Astrocyte of the cerebellum (primary cell): ENCODE measurements at places on chromosomes 13 and 19.

DNA sequence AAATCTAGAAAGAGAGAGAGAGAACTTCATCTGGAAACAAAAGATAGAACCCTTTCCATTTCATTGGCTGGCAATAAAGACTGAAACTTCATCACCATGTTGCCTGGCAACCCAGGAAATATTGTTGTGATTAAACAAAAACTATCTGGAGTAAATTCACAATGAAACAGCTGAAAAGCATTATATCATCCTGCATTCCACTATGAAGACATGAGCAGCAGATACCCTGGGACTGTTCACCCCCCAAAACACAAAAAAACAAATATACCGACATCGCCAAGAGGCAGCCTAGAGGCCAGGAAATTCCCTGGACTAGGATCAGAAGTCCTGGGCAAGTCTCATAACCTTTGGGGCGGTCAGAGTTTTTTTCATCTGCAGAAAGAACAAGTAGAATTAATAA lies 158.3 kb downstream of the FOXO1 start:
- peak; percentile 32 for DNase-seq

DNA sequence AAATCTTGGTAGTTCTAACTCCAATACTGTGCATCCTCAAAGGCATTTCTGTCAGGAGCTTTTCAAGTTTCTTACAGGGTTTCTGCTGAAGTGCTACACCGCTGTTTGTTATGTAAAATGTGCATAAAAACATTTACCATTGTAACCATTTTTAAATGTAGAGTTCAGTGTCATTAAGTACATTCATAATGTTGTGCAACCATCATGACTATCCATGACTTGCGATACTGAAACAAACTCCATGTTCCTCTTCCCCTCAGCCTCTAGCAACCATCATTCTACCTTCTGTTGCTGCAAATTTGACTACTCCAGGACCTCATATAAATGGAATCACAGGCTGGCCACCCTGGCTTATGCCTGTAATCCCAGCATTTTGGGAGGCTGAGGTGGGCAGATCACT lies 14.4 kb upstream of the SLC25A42 start:
- DNase-seq, result no peak

DNA sequence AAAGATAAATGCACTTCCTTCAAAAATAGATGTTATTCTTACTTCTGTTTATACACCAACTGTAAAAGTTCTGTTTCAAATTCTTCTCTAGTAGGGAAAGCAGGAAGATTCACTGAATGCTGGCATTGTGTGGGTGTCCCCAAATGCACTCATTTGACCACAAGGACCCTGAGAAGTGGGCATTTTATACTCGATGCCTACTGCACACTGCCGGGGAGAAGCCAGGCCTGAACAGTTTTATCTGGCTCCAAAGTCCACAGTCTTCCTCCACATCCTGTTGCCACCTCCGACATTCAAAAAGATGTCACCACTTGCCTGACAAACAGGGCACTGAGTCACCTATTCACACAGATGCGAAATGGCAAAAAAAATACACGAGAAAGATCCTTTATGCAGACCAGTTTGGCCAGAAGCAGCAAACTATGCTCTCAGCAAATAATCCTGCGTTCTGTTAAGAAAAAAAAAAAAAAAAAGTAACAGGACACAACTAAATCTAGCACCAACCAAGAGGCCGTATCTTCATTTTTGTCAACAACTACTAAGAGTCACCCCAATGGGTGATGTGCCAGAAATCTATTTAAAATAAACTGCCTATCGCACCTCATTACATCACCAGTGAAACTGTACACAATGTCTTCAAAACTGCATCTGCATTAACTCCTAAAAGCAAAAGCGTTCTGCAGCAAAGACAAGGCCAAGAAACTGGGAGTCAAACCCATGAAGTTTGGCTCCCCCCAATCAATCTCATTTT lies 6.2 kb downstream of the ZC3H4 start:
- no peak for DNase-seq

- DNase-seq, result no peak
Measured at GRCh38 chr19:40990972-40991381, at the start of gene CYP2B6. Gene CYP2B6, plus strand, starts transcription at chr19:40991282. Its CDS starts 24 bp downstream, at chr19:40991306.

DNA sequence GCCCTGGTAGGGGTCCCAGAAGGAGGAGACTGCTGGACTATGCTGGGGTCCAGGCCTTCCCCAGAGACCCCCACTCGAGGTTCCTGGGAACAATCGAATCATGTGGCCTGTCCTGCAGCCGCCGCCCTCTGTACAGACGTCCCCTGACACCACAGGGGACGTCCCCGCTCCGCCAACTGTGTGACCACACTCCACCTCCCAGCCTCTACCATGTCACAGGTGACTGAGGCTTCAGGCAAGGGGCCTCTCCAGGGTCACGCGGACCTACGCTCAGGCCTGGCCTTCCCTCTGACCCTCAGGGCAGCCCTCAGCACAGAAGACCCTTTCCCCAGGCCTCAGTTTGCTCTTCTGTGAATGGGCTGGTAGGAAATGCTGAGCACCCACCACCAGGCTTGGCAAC lies 13.1 kb upstream of the TMEM161A start:
- no peak for DNase-seq

- DNase-seq, result no peak
Measured at GRCh38 chr13:32659736-32660135, 73.5 kb downstream of the PDS5B start.

GRCh38 chr13:113732176-113732960 lies 26.7 kb upstream of the TMEM255B start:
- no peak for DNase-seq

DNA sequence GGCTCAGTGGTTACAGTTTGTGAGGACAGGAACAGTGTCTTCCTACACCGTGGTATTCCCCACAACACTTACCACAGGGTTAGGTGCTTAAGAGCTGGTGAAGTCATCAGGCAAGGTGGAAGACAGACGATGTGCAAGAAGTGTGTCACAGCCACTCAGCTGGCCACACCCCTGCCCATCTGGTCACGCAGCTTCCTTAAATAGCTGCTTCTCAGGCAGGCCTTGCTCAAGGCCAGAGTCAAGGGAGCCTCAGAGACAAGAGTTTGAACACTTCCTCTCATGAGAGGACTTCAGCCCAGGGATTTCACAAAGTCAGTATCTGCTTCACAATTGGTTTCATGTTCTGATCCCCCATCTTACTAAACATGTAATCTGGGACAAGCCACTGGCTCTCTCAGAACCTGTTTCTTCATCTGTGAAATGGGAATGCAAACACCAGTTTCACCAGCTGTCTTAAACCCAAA lies 80.3 kb upstream of the FRY start:
- no peak for DNase-seq

GRCh38 chr13:110592665-110593064 lies 22.7 kb upstream of the NAXD start:
- no peak for DNase-seq

- DNase-seq, result no peak
Measured at GRCh38 chr19:29476528-29476927, 49.3 kb upstream of the VSTM2B start.

DNA sequence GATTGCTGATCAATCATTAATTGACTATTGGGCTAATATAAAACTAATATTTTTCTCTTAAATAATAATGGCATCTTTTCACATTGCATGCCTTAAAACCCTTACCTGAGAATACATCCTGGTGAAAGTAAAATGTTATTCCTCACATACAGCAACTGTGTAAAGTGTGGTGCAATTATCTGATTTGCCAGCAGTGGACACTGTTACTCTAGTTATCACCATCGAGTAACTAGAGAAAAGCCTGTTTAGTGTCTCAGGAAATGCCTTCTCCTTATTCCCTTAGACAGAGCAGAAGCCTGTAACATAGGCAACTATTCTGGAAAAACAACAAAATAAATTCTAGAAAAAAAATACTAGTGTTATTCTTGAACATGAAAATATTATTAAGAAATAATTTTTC lies 459.8 kb downstream of the FGF14 start:
- DNase-seq, result peak; percentile 53

DNA sequence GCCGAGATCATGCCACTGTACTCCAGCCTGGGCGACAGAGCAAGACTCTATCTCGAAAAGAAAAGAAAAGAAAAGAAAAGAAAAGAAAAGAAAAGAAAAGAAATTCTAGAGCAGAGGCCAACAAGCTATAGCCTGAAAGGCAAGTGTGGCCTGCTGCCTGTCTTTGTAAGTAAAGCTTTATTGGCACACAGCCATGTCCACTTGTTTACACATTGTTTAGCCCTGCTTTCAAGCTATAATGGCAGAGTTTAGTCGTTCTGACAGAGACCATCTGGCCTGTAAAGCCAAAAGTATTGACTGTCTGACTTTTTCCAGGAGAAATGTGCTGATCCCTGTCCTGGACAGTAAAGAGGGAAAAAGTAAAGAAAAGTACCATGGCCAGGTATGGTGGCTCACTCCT lies 18.3 kb downstream of the NWD1 start:
- DNase-seq, result no peak

GRCh38 chr13:92164822-92165221 lies 766.4 kb downstream of the GPC5 start:
- DNase-seq, result no peak

GRCh38 chr13:114212158-114212495 lies 22.6 kb upstream of the CDC16 start:
- DNase-seq, result no peak

- DNase-seq, result no peak
Measured at GRCh38 chr19:3671680-3672574, 28.3 kb downstream of the PIP5K1C start.

DNA sequence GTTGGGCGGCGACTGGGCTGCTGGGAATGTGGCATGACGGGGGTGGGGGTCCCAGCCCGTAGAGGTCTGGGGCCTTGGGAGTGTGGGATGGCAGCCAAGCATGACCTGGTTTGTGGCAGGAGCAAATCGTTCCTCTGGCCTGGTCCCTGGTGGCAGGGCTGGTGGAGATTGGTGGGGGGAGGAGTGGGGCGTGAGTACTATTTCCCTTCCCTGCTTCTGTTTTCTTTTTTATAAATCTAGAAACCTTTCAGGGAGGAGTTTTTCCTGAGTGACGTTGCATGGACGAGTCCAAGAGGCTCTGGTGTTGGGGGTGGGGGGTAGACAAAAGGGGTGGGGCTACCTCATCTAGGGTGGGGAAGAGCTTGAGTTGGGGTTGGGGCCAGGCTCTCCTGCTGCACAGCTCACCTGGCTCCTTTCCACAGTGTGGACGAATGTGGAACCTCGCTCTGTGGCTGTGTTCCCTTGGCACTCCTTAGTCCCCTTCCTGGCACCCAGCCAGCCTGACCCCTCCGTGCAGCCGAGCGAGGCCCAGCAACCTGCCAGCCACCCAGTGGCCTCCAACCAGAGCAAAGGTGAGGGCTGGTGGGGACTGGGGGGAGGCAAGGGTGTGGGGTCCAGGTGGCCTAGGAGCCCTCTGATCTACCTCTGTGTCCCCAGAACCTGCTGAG lies 15.4 kb upstream of the PRR19 start:
- DNase-seq, result no peak

DNA sequence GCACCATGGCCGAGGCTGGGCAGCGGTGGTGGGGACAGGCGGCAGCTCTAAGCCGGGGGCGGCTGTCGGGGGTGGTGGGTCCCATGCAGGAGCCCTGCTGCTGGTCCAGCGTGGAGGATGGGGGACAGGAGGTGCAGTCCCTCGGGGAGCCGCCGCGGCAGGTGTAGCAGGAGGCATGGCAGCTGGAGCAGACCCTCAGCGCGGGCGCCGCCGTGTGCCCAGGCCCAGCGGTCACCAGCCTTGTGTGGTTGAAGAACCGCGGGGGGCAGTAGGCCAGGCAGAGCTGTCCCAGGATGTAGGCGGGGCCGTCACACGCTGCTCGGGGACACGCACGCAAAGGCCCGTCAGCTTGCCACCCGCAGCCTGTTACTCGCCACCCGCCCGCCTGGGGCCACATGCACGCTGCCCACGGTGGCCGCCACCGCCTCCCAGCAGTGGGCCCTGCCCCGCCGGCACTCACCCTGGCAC lies 2.9 kb upstream of the C19orf25 start:
- DNase-seq, result no peak

DNA sequence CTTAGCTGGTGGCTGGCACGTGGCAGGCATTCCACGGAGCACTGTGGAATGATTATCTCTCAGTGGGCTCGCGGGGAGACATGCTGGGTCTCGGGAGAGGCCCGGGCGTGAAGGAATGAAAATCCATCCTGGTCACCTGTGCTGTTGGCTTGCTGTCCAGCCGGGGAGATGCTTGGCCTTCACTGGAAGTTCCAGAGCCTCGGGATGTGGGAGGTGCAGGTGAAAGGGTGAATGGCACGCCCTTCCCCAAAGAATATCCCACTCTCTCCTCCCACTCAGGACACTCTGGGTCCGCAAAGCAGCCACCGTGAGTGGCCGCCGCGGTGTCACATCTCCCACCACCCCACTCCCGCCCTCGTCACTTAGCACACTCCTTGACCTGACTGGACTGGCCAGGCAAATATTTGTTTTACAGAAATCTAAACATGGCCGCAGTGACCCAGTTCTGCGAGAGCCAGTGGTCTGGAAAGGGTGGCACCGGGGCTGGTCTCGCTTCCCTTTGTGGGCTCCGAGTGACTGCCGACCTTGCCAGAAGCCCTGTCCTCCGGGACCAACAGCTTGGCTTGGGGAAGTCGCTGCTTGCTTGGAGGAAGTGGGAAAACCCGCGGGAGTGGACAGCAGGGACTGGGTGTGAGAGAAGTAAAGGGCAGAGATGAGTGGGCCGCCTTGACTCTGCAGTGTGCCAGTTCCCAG lies 8.0 kb downstream of the DPP9 start:
- no peak for DNase-seq

DNA sequence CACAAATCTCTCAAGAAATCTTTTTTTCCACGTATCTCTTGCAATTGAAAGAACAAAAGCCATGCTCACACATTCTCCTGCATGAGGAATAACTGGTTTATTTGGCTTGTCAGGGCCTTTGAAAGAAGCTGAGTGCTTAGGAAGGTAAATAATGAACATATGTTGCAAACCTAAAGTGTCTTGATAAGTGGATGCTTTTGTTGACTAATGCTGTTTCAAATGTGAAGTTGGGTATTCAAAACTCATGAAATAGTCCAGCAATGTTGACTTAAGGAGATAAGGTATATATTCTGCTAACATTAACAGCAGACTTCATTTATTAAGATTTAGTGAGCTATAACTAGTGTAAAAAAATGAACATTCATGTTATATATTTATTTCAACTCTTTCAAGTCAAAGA lies 1792.7 kb upstream of the MIR17HG start:
- no peak for DNase-seq

- no peak for DNase-seq
Measured at GRCh38 chr13:45933203-45933908, 81.8 kb upstream of the SIAH3 start.

- DNase-seq, result no peak
Measured at GRCh38 chr19:33055718-33056117, 9.0 kb downstream of the RHPN2 start.

- DNase-seq, result no peak
Measured at GRCh38 chr13:77390391-77390790, 63.5 kb upstream of the MYCBP2 start.

GRCh38 chr19:23345838-23346237 lies 49.4 kb downstream of the ZNF91 start:
- DNase-seq, result no peak

DNA sequence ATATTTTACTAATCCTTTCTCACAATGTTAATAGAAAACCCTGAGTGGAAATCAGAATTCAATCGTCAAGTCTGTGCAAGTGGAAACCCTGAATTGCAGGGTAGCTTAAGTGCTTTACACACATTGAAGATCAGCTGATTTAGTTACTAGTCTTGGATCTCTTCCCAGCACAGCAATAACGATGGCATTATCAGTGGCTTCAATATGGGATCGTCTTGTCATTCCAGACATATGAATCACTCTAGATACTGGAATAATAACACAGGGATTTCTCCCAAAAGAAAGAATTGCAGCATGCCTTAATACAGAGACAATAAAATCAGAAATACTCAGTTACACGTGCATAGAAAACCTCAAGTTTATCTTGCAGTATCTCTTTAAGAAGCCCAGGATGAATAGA lies 12.6 kb upstream of the METTL21C start:
- DNase-seq, result peak; percentile 65

GRCh38 chr19:53388904-53389303 lies 6.0 kb upstream of the ZNF765 start:
- DNase-seq, result no peak
